ENCODE measurements at places on chromosomes 1 and 21.
A peak's percentile ranks its signal among the peaks of the same experiment; 100 is the strongest.

DNA sequence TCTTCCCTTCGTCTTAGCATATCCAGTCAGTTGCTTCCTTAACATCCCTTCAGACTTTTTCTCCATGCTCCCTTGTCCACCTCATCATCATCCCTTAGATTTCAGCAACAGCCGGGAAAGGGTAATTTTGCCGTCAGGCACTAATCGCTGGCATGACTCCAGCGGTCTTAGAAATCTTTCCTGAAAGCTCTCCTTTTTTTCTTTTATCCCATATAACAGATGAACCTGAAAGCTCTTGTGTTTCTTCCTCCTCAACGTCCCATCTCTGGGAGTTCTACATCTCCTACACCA is 10.4 kb upstream of the BOLA1 start:
- DNase-seq = no peak

GRCh38 chr21:45335761-45336534 is 48.3 kb upstream of the POFUT2 start:
- DNase-seq = no peak

DNA sequence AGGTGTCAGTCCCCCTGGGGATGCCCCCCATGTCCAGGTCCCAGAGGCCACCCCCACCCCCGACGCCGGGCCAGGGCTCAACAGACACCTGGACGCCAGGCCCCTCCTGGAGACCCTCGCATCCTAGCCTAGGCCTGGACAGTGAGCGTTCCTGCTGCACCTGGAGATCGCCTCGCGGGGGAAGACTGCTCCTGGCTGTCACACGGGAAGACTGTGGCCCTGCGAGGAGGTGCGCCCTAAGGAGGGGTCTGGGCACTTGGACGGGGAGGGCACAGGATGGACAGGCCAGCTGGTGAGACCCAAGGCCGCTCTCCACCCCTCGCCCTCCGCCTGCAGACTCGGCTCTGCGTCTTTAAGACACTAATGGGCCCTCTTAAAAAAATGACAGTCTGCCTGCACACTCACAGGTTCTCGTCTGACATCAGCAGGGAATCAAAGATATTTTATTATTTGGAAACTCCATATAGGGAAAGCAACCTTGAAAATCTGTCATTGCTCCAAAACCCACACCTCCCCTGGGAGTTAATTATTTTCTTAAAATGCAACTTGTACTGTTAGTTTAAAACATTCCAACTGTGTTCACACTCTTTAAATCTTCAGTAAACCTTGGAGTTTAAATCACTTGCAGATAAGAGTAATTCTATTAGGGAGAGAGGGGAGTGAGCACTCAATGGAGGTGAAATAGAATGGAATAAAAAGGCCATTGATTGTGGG is 45.6 kb upstream of the ACTRT2 start:
- DNase-seq = no peak

DNA sequence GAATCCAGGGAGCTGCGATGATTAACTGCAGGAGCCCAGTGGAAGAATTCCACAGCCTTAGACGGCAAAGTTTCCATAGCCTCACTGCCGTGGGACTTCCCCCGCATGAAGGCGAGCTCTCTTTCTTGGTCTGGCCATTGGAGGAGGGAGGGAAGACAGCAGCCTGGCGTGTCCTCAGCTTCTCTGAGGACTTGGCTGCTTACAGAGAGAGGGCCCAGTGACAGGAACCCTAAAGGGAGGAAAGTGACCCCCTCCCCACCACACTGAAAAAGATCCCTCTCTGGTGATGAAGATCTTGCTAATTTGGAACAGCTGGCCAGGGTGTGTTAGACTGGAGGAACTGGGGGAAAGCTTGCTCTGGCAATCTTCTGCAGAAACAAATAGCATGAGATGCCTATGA is 41.0 kb downstream of the ATP2B4 start:
- no peak for DNase-seq

- DNase-seq = no peak
Observed at GRCh38 chr1:29824511-29825273, 588.4 kb downstream of the PTPRU start.

GRCh38 chr1:245777752-245778151 is 623.0 kb downstream of the KIF26B start:
- DNase-seq = no peak

DNA sequence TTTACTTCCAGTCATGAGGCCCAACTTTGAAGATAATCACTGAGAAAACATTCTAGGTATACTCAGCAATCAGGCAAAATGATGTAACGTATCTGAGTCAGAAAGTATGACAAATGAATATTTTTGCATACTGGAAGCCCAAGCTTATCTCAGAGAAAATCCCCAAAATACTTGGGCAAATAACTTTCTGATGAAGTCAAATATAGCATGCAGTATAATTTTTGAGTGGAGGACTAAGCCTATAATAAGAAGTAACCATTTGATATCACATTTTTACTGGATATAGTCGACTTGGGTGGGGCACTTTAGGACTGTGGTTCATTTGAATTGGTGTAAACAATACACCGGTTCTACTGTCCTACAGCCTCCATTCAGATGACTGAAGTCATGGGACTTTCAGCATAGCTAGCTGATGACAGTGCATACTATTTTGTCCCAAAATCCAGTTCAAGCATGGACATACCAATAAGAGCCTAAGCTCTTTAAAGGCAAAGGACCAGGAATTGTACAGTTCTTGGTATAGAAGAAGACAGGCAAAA is 2.3 kb upstream of the GADD45A start:
- DNase-seq = no peak

GRCh38 chr21:34698270-34699015 is 29.6 kb downstream of the CLIC6 start:
- DNase-seq = no peak

DNA sequence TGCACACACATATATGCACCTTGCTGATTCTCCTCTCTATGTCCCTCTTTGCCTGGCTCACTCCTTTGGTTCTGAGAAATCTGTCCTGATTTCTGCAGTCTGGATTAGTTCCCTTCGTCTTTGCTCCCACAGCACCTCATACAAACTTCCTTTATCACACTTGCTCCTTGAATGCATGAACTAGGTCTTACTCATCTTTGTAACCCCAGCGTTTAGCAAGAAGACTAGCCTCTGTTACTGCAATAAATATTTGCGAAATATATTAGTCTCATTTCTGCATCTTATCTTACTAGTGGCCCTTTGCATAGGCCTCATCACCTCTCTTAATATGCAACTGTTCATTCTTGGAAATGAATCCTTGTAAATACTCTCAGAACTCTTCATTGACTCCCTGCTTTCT is 11.4 kb downstream of the SMYD2 start:
- no peak for DNase-seq

DNA sequence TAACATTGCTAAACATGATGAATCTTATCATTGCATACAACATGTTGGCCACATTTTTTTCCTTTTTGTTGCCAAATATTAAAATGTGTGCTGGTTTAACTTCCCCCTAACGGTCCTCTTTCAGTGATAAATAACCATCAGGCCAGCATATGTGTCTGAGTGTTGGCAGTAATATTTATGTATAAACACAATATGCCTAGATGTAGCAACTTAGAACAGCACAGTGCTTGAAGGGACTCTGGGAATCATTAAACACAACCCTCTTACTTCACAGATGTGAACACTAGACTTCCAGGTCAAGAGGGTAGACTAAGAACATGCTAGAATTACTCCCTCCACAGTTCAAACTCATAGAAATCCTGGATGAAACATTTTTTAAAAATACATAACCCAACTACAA is 581.8 kb downstream of the PLPP3 start:
- DNase-seq = peak; percentile 15

GRCh38 chr1:7890853-7891252 is 38.0 kb upstream of the UTS2 start:
- no peak for DNase-seq

DNA sequence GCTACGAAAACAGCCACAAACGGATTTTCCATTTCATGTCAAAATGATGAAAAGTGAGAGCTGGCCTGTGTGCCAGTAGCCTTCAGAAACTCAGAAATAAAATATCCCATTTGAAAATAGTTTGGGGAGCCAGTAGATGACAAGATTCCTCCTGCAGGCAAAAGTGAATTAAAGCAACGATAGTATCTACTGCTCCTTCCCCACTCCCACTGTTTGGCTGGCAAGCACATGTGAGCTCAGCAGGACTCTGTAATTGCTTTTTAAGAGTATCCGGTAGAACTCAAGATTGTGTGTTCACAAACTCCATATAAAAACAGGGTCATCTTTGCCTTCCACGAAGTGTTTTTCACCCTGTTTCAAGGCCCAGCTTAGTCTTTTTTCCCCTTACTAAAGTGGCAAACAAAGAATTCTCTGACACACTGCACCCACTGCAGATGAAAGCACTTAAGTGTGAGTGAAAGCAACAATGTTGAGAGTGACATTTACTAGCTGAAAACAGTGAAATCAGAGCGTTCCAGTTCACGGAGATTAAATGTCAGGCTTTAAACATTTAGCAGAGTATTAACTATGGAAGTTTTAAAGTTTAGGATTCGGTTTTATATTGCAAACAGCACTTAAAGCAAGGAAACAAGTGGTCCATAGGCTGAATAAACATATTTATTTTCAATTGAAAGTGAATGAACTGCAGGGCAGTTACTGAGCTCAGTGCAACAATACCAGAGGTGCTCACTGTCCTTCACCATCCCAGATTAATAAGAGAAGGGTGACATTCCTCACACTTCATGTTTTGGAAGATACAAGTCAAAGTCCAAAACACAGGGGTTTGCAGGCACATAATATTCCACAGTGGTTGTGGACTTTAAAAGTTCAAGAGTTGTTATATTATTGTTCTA is 70.0 kb downstream of the ALG14 start:
- no peak for DNase-seq

- peak; percentile 89 for DNase-seq
Observed at GRCh38 chr21:39385299-39386145, 36.6 kb upstream of the HMGN1 start.

DNA sequence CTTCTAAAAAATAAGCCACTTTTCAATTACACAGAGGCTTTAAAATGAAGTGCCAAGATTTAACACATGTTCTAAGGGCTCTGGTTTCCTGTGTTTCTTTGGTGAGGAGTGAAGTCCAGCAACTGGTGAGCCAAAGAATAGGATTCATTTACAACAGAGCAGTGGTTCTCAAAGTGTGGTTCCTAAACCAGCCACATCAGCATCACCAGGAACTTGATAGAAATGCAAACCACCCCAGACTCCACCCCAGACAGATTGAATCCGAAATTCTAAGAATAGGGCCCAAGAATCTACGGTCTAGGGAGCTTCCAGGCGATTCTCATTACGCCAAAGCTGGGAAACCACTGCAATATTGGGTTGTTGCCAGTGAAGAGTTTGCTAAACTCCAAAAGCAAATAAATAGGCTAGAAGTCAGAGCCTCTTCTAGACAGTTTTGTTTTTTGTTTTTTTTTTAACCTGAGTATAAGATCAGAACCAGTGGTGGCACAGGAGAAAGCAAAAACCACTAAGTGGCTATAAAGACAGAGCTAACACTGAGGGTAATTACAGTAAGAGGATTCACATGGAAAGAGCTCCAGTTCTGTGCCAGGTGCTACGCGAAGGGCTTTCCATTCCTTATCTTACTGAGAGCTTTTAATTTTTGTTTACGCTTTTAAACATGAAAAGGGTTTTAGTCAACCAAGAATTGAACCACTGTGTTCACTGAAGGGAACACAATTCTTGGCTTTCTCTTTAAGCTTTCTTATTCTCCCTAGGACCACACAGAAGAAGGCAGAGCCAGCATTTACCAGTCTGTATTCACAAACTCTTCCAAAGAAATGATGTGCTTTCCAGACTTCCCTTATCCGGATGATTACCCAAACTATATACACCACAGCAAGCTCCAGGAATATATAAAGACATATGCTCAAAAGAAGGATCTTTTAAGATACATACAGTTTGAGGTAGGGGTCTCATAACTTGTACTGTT is 42.4 kb upstream of the FMO2 start:
- peak; percentile 46 for DNase-seq

DNA sequence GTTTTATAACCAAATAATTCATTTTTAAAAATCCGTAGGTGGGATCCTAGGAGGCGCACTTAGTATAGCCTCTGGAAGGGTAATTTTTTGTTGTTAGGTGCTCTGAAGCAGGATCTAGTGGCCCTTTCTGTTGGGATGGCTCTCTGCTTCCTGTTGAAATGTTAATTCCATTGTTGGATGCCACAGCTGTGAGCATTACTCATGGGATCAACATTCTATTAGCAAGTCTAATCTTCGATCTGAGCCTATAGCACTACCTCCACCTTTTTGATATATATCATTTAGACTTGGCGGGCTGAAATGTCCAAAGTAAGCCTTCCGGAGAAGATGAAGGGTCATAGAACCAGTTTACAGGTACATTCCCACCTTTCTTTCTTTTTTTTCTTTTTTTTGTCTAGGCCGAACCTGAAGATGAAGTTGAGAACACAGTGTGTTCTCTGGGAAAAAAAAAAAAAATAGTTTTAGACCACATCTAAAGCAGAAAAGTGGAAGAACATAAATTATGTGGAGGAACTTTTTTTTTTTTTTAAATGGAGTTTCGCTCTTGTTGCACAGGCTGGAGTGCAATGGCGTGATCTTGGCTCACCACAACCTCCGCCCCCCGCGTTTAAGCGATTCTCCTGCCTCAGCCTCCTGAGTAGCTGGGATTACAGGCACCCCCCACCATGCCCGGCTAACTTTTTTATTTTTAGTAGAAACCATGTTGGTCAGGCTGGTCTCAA is 1.4 kb downstream of the CXADR start:
- DNase-seq = no peak

DNA sequence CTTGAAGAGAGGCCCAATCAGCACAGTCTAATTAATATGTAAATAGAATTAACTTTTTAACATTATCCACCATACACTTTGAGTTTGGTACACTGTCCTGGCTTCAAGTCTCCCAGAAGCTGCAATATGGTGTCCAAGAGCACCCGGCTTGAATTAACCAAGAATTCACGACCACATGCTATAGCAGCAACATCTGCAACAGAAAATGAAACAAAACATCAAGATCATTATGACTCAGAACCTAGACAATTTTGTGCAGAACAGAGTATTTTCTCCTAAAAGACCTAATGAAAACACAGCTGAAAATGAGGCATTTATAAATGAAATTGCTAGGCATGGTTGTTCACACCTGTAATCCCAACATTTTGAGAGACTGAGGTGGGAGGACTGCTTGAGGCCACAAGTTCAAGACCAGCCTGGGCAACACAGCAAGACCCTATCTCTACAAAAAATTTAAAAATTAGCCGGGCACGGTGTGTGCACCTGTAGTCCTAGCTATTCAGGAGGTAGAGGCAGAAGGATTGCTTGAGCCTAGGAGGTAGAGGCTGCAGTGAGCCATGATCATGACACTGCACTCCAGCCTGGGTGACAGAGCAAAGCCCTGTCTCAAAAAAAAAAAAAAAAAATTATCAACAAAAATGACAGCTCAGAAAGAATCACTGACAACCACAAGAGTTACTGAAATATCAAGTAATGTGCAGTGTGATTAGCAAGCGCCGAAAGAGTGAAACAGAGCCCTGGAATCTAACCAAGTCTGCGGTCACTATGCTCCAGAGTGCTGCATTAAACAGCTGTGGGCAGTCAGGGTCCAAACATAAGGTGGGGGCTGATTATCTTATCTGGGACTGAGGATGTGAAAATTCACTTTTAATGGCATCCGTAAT is 45.3 kb downstream of the HSF2BP start:
- DNase-seq = no peak

All from globus pallidus (tissue), 1 donor.